ENCODE measurements at places on chromosomes 12 and 14.
A peak's percentile ranks its signal among the peaks of the same experiment; 100 is the strongest.

- DNase-seq = peak; percentile 60
These were observed 68.0 kb downstream of the KIF26A start for GRCh38 chr14:104206281-104206904.

DNA sequence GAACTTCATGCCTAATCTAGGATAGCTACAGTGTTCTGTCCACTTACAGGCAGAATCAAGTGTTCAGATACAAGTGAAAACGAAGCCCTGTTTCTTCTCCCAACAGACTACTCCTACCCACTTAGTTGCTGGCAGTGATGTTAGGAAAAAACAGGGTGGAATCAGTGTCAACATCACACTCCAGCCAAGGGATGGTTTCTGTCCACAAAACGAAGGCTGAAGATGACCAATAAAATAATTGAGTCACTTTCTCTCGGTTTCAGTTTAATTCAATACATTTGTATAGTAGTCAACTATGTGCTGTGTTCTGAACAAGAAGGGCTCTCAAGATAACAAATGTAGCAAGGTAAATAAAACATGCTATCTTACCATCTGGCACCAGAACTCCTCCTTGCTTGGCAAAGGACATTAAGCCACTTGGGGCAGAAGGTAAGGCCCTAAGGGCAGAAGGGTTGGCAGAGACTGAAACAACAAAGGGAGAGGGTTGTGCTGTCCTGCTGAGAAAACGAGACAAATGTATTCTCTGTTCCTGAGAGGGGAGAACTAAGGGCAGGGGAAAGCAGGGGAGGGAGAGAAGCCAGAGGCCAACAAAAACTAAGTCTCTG lies 393.6 kb downstream of the DPF3 start:
- no peak for DNase-seq

DNA sequence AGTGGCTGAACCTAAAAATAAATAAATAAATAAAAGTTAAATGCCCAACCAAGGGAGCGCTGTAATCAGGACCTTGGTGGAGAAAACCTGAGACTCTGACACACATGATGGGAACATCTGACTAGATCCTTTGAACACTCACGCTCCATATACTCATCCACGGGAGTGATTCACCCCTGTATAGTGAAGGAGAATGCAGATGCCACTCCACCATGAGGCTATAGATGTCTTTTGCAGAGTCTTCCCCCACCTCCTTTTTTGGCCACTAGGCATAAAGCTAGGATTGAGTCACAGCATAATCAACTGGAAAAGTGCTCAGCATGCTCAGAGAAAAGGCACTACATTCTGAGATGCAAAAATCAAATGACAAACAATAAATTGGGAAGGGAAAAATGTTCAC lies 19.0 kb downstream of the ADAM20 start:
- no peak for DNase-seq

DNA sequence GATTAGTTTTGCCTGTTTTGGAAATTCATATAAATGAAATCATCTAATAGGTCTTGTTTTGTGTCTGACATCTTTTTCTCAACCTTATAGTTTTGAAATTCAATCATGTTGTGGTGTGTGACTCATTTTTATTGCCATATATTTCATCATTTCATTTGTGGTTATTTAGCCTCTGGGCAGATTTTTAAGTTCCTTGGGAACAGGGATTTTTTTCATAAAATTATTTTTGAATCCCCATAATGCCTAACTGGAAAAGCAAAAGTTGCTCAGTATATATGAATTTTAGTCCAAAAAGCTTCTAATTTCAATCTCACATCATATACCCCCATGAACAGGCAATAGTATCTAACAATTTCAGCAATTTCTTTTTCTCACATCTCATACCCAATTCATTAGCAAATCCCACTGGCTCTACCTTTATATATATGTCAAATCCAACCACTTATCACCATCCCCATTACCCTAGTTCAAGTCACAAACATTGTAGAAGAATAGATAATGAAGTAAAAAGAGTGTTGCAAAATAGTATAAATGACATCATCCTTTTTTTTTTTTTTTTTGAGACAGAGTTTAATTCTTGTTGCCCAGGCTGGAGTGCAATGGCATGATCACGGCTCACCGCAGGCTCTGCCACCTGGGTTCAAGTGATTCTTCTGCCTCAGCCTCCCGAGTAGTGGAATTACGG lies 2.6 kb upstream of the OR6J1 start:
- no peak for DNase-seq

DNA sequence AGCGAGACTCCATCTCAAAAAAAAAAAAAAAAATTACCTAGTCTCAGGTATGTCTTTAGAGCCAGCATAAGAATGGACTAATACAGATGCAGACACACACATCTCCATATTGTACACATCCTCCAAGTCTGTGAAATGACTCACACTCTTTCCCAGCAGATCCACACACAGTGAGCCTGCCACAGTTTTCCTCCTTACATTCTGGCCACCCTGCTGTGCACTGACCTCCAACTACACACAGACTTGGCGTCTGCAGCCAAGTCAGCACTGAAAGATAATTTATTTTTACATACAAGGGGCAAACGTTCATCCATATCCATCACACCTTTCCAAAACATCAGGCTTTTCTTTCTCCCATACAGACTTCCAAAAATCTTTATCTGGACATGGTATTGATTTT lies 115.9 kb downstream of the SLC25A21 start:
- DNase-seq = no peak

DNA sequence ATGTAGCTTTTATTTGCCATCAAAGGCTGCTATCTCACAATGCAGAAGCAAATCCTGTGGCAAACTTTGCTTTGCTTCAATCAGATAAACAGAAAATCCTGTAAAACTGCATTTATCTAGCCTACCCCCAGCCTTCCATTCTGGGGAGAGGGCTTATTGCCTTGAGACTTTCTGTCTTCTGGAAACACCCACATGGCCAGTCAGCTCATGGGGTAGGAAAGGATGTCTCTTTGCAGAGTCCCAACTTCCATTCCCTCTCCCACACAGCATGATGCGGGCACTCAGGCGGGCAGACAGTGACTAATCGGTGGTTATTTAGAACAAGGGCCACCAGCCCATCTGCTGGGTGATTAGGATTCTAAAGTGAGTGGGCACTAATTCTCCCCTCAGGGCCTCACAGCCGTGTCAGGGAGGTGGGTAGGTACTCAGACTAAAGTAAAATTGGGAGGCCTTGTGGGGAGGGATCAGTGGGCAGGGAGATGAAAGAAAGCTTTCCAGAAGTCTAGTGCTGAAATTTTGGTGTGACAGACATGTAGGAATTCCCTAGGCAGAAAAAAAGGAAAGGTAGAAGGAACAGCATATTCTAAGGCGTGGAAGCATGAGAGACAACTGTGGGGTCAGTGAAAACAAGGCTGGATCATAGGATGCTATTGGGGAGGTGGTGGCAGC lies 720.5 kb downstream of the VRK1 start:
- DNase-seq = no peak

Measured in adrenal gland (tissue), 19 donors.